ENCODE measurements at places on chromosomes 7 and 10.

GRCh38 chr7:38563741-38564140, 67.4 kb downstream of the AMPH start:
- DNase-seq = no peak

- DNase-seq = no peak
Measured at GRCh38 chr7:135300913-135301765, 67.5 kb downstream of the STRA8 start.

GRCh38 chr7:41224063-41224763, 478.7 kb downstream of the INHBA start:
- DNase-seq = no peak

DNA sequence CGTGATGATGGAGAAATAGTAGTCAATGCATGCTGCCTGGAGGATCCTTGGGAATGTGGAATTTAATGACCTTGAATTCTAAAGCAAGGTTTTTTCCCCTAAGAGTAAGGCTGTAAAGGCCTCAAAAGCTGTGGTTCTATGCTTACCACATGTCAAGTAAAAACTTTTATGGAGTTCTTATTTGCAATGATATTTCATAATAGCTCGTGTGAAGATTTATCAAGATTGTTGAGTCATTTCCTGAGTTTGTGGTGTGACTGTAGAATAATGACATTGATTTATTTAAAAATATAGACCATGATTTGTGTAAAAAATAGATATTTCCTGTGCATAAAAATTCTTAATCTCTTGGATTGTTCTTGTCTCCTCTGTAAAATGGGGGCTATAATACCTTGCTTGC, 67.5 kb upstream of the SORCS1 start:
- DNase-seq = no peak

DNA sequence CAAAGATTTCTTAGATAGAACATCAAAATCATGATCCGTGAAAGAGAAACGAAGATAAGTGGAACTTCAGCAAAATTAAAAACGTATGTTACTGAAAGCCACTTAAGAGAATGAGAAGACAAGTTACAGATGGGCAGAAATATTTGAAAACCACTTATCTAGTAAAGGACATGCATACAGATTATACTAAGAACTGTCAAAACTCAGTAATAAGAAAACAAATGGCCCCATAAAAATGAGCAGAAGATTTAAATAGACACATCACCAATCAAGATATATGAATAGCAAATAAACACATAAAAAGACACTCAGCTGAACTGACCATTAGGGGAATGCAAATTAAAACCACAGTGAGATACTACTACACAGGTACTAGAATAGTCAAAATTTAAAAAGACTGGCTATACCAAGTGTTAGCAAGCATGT, 343.7 kb downstream of the PTEN start:
- no peak for DNase-seq

DNA sequence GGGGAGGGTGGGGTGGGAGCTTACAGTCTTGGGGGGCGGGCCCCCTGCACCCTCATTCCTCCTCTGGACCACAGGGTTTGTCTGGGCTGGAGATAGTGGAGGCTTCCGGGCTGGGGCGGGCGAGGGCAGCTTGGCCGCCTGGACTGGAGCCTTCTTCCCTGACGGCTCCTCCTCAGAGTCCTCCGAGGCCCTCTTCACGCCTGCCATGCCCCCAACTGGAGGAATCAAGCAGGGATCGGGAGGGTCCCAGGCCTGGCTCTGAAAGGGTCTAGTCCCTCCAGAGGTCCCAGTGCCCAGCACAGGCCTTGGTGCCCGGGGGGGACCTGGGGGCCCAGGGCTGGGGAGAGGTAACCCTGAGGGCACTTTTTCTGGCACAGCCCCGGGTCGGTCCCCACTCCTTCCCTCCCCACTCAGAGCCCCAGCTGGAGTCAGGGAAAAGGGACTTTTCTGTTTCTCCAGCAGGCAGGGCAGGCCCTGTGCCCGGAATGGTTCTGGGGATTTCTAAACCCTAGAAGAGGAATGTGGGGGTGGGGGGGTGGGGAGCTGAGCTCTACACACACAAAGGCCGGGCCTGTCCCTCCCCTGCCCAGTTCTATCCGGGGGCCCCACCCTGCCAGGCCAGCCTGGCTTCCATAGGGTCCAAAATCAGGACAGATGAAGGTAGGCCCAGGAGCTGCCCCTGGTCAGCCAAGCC, 11.6 kb downstream of the MICALL2 start:
- DNase-seq = no peak

DNA sequence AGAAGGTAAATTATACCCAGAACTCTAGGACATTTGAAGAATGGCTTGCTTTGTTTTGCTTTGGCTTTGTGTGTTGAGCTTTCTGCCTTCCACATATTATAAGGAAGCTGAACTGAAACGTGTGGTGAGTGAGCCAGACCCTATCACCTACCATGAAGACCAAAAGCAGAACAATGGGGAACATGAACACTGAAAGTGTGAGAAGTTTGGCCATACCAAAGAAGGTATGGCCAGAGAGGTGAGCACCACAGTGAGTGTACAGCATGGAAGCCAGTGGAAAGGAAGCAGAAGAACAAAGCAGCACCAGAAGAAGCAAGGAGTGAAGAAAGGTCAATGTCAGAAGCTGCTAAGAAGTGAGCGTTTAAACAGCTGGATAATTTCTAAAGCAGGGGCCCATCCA, 59.7 kb upstream of the CCDC71L start:
- no peak for DNase-seq

DNA sequence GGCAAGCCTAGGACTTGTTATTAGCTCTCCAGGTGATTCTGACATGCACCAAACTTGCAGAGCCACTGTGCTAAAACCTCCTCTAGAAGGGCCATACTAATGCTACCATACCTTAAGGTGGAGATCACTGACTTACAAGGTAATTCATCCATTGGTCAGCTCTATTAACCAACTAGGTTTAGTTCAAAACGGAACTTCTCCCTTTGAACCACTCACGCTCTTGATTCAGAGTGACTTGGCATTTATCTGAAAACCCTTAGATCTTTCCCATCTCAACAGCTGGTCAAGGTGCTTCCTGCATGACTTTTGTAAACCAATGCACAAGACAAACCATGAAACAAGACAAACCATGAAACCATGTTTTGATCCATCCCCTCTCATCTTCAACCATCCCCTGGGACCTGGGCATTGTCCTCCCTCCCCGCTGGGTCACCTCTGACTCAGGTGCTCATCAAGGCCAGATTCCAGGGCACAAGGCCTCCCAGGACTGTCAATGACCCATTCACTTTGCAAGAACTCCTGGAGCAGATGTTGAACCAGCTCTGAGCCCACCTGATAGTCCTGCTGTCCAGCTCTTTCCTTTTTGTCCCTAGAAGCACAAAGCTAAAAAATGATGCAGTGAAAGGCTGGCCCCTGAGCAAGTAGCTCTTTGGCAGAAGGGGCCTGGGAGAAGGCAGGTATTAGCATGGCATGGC, 18.8 kb downstream of the IMPDH1 start:
- DNase-seq = no peak

DNA sequence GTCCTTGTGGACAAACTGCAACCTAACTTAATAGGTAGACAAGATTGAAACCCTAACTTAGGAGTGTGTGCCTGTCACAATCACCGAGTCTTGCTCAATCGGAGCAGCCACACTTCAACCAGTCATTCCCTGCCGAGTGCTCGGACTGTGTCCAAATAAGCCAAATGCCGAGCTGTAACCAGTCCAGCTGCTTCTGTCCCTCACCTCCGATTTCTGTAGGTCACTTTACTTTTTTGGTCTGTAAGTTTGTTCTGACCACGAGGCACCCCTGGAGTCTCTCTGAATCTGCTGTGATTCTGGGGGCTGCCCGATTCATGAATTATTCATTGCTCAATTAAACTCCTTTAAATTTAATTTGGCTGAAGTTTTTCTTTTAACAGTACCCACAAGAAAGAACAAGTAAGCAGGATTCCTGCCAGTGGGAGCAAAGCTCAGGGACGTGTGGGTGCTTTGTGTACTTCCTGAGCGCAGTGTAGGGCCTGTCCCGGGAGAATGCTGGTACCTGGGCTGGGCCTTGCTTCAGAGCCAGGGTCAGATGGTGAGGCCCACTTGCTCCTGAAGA, 140.1 kb downstream of the ACTR3B start:
- no peak for DNase-seq

DNA sequence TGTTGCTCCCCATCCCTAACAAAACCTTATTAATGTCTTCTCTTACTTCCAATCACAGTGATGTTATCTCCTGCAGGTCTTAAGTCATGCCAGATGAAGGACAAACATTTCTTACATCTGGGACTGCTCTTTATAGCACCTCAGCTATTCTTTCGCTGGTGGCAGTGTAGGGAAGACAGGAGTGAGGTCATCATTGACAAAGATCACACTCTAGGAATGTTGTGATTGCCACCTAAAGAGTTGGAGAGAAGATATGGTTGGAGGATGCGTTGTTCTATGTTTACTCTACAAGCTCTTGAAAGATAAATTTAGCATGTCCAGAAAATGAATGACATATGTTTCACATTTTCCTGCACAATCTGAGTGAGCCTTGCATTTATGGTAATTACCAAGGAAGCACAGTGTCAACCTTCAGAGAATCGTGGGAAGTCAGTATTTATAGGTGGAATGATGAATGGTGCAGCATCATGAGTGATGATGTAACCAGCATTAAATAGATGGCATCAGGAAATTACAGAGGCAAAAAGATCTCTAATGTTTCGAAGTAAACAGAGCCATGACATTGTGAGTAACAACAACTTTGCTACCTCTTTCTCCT, 188.1 kb upstream of the STEAP1 start:
- DNase-seq = no peak

- DNase-seq = no peak
Measured at GRCh38 chr10:67603086-67603485, 92.9 kb downstream of the CTNNA3 start.

- DNase-seq = no peak
Measured at GRCh38 chr10:86888585-86889381, 68.6 kb downstream of the MMRN2 start.

DNA sequence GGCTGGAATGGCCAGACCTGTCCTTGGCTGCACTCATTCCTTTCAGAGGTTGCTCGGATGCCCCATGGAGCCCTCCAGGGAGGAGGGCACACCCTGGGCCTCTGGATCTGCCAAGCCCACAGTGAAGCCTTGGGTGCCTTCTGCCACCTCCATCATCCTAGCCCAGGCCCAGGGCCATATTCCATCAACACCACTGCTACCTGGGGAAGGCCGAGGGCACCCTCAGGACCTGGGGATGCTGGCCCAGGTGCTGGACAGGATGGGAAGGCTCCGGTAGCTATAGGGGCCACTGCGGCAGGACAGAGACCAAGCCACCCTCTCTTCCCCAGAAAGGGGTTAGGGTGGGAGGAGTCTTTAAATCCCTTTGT, 810 bp downstream of the OPN4 start:
- DNase-seq = no peak

DNA sequence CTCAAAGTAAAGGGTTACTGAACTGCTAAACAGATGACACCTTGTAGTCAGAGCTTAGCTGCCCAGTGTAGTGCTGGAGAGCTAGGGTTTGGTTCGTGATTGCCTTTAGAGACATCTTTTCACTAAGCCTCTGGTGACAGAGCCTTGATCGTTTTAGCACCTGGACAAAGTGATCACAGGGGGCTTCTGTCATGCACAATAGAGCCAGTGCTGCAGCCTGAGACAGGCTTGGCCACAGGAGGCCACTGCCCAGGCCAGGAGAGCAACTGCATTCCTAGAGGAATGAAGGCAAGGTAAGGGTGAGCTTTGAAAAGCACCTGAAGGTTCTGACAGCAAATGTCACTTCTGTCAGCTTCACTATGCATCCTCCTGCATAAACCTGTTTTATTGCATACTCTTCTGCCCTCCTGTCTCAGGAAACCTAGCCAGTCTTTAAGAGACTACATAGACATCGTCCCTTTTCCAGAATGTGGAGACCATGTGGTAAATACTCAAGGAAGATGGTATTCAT, 122.9 kb downstream of the NPY start:
- DNase-seq = no peak

GRCh38 chr10:78349165-78349516, 315.5 kb downstream of the RPS24 start:
- DNase-seq = no peak

DNA sequence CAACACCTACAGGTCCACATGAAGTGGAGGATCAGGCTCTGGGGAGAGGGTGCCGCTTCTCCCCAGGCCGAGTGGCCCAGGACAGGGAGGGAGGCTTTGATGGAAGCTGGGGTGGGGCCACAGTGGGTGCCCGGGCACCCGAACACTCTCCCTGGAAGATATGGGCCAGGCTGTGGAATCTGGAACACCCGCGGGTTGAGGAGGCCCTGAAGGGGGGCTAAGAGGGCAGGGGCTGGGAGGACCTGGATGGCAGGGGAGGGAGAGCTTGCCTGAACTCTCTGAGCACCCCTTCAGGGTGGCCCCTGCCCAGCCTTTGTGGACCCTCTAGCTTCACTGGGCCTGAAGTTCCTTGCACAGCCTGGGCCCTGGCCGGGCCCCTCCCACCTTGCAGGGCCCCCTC, 4.5 kb upstream of the NKX6-2 start:
- DNase-seq = no peak

- DNase-seq = no peak
Measured at GRCh38 chr10:120372917-120373316, 84.1 kb upstream of the PLPP4 start.

- DNase-seq = no peak
Measured at GRCh38 chr7:55440040-55440690, 75.0 kb downstream of the LANCL2 start.

GRCh38 chr10:94049911-94050310, 56.2 kb downstream of the PLCE1 start:
- DNase-seq = no peak

DNA sequence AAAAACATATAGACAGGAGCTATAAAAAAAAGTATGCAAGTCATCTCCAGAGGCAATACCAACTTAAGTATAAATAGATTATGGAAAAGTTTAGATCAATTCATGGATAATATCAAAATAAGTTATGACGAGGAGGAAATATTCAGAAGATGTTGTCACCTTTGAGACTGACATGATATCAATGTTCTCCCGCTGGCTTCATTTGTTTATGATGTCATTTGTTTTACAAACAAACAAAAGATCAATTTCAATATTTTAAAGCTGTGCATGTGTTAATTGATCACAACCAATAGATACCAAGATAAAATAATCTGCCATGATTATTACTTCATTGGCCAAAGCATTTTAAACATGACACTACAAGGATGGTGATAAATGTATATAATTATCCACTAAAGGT, 43.5 kb downstream of the SLC16A12 start:
- no peak for DNase-seq

GRCh38 chr10:74419958-74420375, 268.9 kb downstream of the ADK start:
- DNase-seq = no peak

GRCh38 chr10:130515670-130516069, 379.5 kb downstream of the GLRX3 start:
- no peak for DNase-seq
